ENCODE measurements at places on chromosomes 1 and 21.

- no peak for DNase-seq
Observed at GRCh38 chr1:86865973-86866637, 47.8 kb downstream of the SELENOF start.

- DNase-seq = no peak
Observed at GRCh38 chr1:81689531-81689941, 111.2 kb upstream of the ADGRL2 start.

GRCh38 chr1:86933562-86934377 is 19.3 kb downstream of the HS2ST1 start:
- DNase-seq = no peak

GRCh38 chr1:7040969-7041695 is 255.9 kb downstream of the CAMTA1 start:
- no peak for DNase-seq

GRCh38 chr1:182484531-182485257 is 34.7 kb downstream of the RGSL1 start:
- peak; percentile 84 for DNase-seq

GRCh38 chr1:230327892-230328284 is 98.2 kb downstream of the PGBD5 start:
- no peak for DNase-seq

DNA sequence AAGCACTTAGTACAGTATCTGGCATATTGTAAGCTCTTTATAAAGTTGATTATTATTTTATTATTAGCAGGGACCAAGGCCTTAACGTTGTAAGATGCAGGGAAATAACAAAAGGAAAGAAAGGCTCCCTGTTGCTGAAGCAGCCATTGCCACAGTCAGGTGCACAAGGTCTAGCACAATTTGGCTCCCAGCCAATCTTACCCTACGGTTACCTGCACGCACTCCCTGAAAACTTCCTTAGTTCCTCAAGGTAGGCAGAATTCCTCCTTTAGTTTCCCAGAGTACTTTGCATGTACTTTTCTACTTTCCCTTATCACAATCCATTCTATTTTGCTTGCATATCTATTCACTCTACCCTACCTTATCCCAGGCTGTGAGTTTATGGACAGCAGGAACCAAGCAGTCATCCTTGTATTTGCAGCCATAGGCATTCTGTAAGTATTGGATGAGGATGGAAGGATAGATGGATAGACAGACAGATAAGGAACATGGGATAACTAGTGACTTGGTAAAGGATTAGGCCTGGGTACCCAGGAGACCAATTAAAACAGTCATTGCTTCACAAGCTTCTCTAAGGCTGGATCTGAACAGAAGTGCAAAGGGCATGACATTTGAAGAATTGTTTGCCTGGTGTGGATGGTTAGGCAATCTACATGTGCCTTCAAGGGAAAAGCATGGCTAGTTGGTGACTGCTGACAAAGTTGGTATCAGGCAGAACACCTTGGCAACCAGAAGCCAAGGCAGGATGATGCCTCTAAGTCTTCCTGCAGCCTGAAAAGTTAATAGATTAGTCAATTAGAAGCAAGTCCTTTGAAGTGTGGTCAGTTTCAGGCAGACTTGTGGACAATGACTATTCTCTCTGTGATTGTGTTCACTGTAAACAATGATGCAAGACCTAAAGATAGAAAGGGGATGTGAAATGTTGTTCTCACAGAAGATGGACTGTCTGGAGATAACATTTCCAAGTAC is 20.8 kb upstream of the JAK1 start:
- DNase-seq = no peak

GRCh38 chr1:3373175-3373574 is 81.3 kb upstream of the ARHGEF16 start:
- DNase-seq = no peak

DNA sequence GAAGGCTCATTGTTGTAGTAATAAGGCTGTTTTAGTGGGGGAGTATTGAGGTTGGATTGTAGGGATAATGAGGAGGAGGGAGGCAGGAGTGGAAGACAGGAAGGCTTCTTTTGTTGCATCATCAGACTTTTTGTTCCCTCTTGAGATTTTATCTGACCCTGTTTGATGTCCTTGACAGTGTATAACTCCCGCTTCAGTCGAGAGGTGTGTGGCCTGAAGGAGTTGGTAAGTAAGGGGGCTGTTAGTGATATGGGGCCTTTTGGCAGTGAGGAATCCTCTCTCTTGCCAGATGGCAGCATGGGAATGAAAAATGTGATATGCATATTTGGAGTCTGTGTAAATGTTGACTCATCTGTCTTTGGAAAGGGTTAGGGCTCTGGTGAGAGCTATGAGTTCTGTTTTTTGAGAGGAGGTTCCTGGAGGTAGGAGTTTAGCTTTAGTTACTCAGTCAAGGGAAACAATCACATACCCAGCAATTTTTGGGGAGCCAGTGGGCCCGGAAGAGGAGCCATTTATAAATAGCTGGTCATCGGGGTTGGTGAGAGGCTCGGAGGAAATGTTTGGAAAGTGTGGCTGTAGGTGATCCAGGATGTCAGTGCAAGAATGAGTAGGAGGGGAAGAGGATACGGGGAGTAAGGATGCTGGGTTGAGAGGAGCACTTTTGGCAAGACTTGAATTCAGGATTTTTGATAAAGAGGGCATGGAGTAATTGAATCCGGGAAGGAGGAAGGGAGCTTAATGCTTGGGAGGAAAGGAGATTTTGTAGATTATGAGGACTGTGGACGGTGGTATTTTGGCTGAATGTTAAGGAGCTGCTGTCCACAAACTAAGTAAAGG is 136.7 kb upstream of the ETV3 start:
- no peak for DNase-seq

- no peak for DNase-seq
Observed at GRCh38 chr1:32768110-32768850, 48.9 kb downstream of the YARS1 start.

DNA sequence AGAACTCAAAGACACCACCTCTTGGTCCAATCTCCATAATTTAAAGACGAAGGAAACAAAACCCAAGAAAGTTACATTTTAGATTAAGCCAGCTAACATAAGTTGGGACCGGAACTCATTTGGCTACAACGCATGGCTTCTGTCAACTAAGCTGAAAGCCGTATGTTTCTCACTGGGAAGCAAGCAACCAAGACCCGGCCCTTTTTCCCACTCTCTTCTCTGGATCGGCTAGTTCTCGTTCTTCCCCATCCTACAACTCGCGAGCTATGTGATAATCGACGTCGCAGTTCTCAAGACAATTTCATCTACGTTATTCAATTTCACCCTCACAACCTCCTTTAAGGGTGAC is 601 bp downstream of the CCT8 start:
- no peak for DNase-seq

DNA sequence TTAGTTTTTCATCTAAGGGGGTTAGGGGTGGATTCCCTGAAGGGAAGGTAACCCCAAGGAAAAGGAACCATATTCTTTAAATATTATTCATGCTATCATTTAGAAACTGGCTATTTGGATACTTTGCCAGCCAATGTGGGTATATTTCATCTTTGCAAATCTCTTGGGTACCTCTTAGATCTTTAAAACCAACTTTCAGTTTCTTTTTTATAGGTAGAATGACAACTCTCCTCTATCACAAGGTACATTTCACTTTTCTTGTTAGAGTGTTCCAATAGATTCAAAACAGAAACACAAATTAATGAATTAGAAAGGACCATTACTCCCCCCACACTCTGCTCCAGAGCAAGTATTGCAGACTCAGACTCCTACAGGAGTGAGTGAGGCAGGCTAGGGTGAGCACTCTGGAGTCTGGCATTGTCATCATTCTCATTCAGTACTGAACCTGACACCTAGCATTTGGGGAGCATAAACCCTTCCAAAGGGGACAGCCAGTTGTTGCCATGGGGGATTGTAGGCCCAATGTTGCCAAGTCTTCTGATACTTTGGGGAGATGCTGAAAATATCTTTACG is 43.0 kb downstream of the MACO1 start:
- no peak for DNase-seq

- no peak for DNase-seq
Observed at GRCh38 chr1:175297291-175297690, 104.7 kb upstream of the KIAA0040 start.

DNA sequence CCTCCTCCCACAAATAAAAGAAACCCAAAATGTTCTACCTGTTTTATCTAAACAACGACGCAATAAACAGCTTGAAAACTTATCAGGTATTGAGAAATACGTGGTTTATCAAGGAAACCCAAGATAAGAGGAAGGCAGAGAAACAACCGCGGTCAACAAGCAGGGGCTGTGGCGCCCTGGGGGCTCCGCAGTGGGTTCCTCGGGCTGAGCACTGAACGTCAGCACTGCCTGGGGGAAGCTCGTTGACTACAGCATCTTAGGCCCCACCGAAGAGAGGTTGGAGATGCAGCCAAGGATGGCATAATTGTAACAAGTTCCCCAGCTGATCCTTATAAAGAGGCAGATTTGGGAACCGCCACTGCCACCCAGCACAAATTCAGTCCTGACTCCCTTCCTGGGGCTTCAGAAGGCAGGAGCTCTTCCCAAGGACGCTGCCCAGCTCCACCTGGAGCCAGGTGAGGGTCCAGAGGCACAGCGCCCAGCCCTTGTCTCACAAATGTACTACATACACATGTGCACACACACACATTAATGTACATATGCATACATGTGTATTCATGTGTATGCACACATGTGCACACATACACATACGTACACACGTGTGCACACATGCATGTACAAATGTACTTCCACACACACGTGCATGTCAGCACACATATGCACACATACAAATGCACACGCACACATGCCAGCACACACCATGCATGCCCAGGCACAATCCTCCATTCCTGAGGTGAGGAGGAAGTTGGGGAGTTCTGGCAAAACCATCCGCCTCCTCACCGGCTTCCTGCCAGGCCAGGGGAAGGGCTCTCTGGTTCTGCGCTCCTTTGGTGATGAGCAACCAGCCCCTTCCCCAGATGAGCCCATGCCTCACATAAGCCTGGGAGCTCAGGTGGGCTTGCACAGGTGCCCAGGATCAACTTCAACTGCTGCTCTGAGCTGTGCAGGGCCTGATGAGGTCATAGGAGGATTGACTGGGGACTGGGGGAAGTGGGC is 251.1 kb downstream of the NPHP4 start:
- no peak for DNase-seq

DNA sequence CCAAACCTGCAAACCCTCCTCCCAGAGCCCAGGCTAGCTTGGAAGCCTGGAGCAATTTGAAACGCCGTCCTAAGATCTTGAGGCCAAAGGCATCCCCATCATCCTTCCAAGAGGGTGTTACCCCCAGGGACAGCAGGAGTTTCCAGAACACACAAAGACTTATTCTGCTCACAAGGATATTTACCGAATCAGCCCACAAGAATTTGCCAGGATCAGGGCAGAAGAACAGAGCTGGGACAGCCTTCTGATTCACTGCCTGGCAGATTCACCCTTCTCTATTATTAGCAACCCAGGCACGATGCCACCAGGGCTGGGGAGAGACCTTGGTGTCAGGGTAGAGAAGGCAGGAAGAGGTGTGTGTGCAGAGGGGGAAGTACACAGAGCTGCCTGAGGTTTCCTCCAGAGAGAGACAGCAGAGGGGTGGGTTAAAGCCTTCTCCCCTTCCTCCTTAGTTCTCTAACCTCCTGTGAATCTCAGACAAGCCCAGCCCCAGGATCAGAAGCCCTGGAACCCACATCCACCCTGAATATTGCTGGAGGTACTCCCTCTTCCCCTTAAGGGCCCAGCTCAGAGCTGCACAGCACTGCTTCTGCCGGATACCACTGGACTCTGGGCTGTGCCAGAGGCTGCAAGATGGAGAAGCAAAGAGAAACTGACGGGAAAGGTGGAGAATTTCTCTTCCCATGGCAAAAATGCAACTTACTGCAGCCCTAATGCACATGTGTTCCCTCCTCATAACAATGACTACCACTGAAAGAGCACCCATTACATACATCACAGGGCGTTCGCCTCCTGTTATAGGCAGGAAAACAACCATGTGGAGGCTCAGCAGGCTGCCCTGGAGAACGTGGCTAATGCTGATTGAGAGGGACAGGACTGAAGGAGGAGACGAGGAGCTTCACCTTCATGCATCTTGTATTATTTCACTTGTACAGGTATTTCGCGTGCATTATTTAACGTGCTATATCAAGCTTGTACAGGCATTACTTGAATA is 61.8 kb downstream of the ITPKB start:
- no peak for DNase-seq

- DNase-seq = no peak
Observed at GRCh38 chr1:110888049-110888448, 15.1 kb downstream of the CD53 start.

DNA sequence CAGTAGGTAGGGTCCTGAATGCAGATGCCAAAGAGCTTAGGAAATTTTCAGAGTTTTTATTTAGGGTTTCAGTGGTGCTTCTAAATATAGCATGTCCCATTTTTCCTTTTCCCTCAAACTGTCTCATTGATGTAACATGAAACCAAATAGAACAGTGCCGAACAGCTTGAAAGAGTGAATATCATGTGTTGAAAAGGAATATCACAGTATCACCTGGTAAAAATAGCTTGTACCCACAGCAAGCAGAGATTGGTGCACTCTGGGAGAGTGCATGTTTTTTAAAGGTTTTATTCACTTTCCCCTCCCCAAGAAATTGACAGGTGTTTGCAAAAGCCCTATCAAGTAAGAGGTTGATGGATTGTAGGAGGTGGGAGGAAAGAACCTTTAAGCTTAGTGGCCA is 41.9 kb upstream of the ELAVL4 start:
- DNase-seq = no peak

DNA sequence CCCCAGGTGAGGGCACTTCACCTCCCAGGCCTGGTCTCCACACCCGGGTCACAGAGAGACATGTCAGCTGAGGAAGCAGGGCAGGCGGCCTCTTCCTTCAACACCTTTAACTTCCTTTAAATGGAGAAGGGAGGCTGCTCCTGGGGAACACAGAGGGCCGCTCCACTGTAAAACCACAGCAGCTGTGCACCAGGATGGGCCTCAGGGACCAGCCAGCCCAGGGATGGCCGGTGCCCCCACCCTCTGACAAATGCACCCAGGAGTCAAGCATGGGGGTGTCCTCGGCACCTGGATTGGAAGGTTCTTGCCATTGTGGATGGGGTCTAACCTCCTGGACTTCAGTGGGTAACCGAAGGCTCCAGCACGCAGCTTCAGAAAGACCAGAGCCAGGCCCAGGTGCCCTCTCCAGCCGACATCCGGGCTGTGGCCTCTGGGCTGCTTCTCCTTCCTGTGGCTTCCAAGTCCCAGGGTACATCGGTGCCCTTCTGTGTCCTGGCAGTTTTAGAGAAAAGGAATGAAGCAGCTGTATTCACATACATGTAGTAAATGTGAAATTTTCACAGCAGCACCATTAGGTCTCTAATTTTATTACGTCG is 121.7 kb upstream of the COL6A1 start:
- DNase-seq = no peak

DNA sequence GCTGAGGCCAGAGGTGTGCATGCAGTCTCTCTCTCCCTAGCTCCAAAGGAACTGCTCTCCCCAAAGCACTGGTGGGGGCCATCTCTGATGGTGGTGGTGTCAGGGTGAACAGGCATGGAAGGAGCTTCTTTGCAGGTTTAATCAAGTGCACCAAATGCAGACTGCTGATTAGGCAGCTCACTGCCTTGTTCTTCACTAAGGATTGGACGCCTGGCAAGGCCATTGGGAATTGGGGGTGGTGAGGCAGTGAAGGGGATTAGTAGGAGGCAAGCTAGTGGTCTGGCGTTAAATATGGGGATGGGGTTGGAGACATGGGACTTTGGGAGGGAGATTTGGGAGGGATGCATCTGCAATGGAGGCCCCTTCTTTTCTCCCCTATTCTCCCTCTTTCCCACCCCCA is 1.5 kb downstream of the CACNA1E start:
- no peak for DNase-seq
